Gastrocnemius medialis (tissue), 4 donors: ENCODE measurements at places on chromosomes 1 and 21. TPM values are rescaled to one million over a fixed set of nuclear protein-coding genes. Genes with fewer than 3 reads are reported as not detected.

- no peak overlapping the region for H3K27ac ChIP-seq
- peaks cover 3% of the 10 kb centered on the region for H3K4me1 ChIP-seq
- no peak for DNase-seq
- H3K27me3 ChIP-seq, result peaks cover 26% of the 10 kb centered on the region
- peak overlapping the region; percentile 48 for H3K4me3 ChIP-seq
- no peaks in the 10 kb centered on the region for H3K36me3 ChIP-seq
Observed at GRCh38 chr1:215083383-215083961, 935 bp downstream of the KCNK2 start.

DNA sequence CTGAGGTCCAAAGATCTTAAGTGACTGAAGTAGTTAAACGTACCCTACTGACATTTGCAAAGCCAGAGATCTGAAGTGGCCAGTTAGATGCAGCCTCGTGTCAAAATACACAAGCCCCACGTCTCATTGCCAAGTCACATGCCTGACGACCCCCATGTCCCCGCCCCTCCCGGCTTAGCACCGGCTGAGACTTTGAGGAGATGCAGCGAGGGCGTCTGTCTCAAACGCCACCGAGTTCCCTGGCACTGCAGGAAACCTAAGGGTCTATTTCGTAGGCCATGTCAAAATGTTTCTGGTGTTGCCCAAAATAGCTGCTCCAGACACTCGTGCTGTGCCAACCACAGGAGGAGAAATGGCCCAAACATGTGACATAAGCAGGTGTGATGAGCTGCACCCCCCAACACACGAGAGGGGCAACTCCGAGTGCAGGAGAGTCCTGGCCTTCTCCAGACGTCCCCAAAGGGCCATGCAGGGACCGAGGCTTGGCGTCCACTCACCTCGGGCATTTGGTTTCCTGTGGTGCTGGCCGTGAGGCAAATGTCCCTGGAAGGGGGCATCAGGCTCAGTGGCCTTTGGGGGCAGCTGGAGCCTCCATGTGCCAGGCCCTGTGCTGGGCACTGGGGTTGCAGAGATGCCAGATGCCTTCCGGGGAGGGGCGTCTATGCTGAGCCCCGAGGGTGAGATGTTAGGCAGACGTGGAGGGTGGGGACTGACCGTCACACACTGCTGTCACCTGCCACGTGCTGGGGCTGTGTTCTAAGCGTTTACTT lies 67.0 kb downstream of the MATN1 start:
- no peaks in the 10 kb centered on the region for H3K4me1 ChIP-seq
- DNase-seq, result no peak
- H3K36me3 ChIP-seq, result no peaks in the 10 kb centered on the region

GRCh38 chr1:19033926-19034680 lies 77.6 kb upstream of the IFFO2 start:
- DNase-seq, result no peak
- H3K27ac ChIP-seq, result no peak overlapping the region
- H3K36me3 ChIP-seq, result no peaks in the 10 kb centered on the region
- peaks cover 9% of the 10 kb centered on the region for H3K27me3 ChIP-seq

DNA sequence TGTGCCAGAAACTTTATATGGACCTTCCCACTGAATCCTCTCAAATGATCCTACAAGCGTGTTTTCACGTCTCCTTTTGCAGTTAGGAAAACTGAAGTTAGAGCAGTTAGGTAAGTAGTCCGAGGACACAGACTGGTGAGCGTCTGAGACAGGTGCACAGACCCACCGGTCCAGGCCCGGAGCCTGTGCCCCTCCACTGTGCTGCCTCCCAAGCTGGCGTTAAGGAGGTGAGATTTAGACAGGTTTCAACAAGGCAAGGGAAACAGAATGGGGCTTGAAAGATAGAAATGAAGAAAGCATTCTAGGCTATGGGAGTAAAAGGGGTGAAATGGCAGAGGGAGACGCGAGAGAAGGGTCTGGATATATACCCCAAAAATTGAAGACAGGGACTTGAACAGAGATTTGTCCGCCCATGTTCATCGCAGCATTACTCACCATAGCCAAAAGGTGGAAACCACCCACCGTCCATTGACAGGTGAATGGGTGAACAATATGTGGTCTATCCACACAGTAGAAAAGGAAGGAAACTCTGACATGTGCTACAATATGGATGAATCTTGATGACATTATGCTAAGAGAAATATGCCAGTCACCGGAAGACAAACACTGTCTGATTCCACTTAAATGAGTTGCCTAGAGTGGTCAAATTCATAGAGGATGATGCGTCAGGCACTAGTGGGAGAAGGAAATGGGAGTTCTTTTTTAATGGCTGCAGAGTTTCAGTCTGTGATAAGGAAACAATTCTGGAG lies 15.7 kb upstream of the PKP1 start:
- H3K36me3 ChIP-seq, result no peaks in the 10 kb centered on the region
- no peak for DNase-seq
- H3K27ac ChIP-seq, result no peak overlapping the region
- H3K4me3 ChIP-seq, result no peak overlapping the region
- no peaks in the 10 kb centered on the region for H3K4me1 ChIP-seq
- H3K27me3 ChIP-seq, result peaks cover 10% of the 10 kb centered on the region

DNA sequence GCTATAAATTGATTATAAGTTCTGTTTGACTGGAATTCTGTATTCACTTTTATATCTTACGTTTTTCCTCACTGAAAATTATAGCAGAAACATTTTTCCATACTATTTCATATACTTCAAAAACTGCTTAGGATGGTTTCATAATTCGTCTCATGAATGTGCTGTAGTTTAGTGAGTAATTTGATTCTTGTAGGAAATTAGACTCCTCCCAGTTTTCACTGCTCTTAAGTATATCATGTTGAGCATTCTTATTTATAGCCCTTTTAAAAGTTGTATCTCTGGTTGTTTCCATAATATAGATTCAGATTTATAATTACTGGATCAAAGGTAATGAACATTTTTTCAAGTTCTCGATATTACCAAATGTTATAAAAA lies 250.6 kb downstream of the FMN2 start:
- H3K4me3 ChIP-seq, result no peak overlapping the region
- DNase-seq, result no peak
- no peaks in the 10 kb centered on the region for H3K4me1 ChIP-seq
- H3K36me3 ChIP-seq, result no peaks in the 10 kb centered on the region
- H3K27me3 ChIP-seq, result no peaks in the 10 kb centered on the region
- no peak overlapping the region for H3K27ac ChIP-seq

- H3K4me3 ChIP-seq, result no peak overlapping the region
- H3K36me3 ChIP-seq, result no peaks in the 10 kb centered on the region
- H3K27ac ChIP-seq, result no peak overlapping the region
Observed at GRCh38 chr1:55612988-55613387, 397.8 kb upstream of the USP24 start.

GRCh38 chr1:204446413-204447111 lies 34.9 kb upstream of the PPP1R15B start:
- peaks cover 28% of the 10 kb centered on the region for H3K36me3 ChIP-seq
- no peaks in the 10 kb centered on the region for H3K27me3 ChIP-seq
- no peak overlapping the region for H3K4me3 ChIP-seq
- peak overlapping the region; percentile 98 for H3K27ac ChIP-seq

DNA sequence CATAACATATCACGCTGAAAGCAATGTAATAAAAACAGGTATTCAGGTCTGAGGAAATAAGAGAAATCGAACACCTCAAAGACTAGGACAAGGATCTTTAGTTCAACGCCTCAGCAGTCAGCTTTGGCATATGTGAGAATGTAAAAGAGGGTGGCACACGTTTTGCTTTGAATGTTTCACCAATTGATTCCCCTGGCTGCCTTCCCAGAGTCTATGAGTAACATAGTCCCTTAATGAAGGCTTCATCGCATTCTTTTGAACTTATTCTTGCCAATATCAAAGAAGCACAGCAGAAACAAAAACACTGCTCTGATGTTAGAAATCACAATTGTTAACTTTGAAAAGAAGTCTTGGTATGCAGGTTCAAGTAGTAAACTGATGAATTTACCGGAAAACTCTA lies 764.8 kb downstream of the ADGRL2 start:
- H3K27ac ChIP-seq, result no peak overlapping the region
- DNase-seq, result no peak
- peaks cover 5% of the 10 kb centered on the region for H3K4me1 ChIP-seq

- no peaks in the 10 kb centered on the region for H3K36me3 ChIP-seq
- peaks cover 54% of the 10 kb centered on the region for H3K4me1 ChIP-seq
- H3K27me3 ChIP-seq, result no peaks in the 10 kb centered on the region
- peak overlapping the region; percentile 83 for H3K27ac ChIP-seq
Observed at GRCh38 chr1:56816909-56817308, 2.3 kb downstream of the FYB2 start.

DNA sequence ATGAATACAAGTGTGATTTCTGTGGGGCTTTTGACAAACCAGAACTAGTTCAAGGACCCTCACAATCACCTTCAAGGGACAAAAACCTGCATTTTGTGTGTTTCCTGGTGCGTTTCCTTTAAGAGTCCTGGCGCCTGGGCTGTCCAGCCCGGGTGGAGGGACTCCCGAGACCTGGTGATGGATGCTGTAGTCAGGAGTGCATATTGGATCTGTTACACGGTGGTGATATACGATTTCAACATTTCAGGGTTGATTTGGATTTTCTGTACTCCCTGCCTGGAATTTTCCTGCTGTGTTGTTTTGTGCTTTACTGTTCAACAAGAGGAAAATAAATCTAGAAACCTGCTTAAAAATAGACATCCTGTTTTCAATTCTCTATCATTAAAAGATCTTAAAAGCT lies 162.0 kb downstream of the KIF26B start:
- DNase-seq, result no peak
- no peak overlapping the region for H3K27ac ChIP-seq
- H3K27me3 ChIP-seq, result no peaks in the 10 kb centered on the region

DNA sequence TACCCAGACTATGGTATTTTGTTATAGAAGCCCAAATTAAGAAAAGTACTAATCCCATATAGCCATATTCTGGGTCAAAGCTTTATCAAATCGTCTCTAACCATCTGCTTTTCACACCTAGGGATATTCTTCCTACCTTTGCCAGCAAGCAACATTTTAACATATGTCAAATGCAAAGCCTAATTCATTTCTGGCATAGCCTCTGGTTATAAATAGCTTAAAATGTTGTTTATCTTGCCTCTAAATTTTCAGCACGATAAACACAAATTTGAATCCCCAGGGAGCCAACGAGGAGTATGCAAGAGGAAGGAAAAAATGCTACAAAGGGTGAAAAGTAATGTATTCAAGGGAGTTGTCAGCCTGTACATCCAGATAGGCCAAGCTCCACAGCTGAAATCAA lies 357.2 kb downstream of the KCNH1 start:
- DNase-seq, result no peak
- H3K27me3 ChIP-seq, result no peaks in the 10 kb centered on the region
- H3K4me1 ChIP-seq, result no peaks in the 10 kb centered on the region
- H3K27ac ChIP-seq, result no peak overlapping the region

DNA sequence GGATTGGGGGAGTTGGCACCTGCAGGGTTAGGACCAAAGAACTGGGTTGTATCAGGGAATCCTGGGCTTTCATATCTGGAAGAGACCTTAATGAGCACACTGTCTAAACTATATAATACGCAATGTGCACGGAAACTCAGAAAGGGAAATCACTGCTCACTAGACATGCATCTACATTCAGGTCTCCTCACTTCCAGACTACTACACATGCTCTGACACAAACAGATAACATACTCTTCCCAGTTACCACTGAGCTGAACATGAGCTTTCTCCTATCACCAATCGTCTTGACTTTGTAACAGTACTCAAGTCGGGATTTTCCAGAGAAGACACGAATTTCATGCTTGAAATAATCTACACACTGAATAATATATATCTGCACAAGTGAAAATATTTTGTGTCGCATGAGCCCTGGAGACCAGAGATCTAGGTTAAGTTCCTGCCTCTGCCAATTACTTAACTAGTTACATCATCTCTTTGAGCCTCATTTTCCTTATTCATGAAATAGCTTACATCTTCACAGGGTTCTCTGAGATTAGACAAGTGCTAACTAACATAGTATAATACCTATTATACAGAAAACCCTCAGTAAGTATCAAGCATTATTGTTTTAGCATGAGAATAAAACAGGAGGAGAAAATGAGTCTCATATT lies 101.1 kb downstream of the JAK1 start:
- H3K4me3 ChIP-seq, result no peak overlapping the region
- no peaks in the 10 kb centered on the region for H3K36me3 ChIP-seq
- H3K4me1 ChIP-seq, result peaks cover 6% of the 10 kb centered on the region
- H3K27me3 ChIP-seq, result no peaks in the 10 kb centered on the region
- no peak for DNase-seq
- peak overlapping the region; percentile 11 for H3K27ac ChIP-seq

DNA sequence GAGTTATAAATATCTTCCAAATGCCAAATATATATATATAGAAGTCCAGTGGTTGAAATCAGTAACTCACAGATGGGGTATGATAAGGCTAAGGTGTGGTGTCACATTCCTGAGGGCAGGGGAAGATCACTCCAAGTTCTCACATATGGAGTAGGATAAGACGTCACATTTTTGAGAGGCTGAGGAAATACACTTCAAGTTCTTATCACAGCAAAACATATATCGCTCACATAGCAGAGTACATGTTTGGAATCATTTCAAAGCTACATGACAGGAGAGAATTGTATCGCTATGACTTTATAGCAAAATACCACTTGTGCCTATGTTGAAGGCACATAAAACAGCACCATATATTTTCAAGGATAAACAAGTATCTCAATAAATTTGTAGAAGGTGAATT lies 55.1 kb downstream of the RBM11 start:
- H3K27me3 ChIP-seq, result no peaks in the 10 kb centered on the region
- H3K4me3 ChIP-seq, result no peak overlapping the region
- no peak overlapping the region for H3K27ac ChIP-seq
- H3K4me1 ChIP-seq, result no peaks in the 10 kb centered on the region

DNA sequence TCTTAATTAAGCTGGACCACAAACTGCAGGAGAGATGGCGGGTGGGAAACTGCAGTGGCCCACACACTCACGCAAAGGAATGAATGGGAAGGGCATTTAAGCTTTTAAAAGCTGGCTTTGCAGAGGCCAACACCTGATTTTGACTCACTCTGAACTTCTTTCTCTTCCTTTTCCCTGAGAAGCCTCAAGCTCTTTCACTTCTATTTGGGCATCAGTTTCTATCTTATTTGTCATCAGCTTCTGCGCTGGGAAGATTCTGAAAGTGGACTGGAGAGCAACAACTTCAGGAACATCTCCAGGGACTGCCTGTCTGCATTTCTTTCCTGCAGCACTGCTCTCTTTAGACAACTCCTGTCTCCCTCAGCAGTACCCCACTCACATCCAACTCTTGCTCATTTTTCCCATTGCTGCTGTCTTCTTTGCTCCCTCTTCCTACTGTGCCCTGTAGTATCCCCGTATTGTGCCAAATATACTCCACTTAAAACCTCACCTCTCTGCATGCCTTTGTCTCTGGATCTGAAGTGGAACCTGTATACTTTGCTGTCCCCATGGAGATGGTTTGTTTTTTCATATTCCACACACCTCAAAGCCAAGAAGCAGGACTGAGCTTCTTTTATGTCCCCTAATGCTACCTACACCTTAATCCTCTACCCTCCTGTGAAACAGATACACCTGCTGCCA lies 143.3 kb upstream of the JUN start:
- no peak overlapping the region for H3K27ac ChIP-seq
- H3K4me3 ChIP-seq, result no peak overlapping the region
- no peaks in the 10 kb centered on the region for H3K36me3 ChIP-seq
- H3K27me3 ChIP-seq, result no peaks in the 10 kb centered on the region
- H3K4me1 ChIP-seq, result peaks cover 24% of the 10 kb centered on the region
- no peak for DNase-seq

Gene NR0B2
- 0.31 TPM for total RNA-seq

Gene CACHD1
- 2.2 TPM for total RNA-seq

Gene PDC
- not detected for total RNA-seq

Gene CELA2B
- total RNA-seq, result not detected

Gene TMPRSS15
- not detected for total RNA-seq

Gene COQ8A
- total RNA-seq, result 950 TPM
